ENCODE measurements at places on chromosomes 6 and 20.

DNA sequence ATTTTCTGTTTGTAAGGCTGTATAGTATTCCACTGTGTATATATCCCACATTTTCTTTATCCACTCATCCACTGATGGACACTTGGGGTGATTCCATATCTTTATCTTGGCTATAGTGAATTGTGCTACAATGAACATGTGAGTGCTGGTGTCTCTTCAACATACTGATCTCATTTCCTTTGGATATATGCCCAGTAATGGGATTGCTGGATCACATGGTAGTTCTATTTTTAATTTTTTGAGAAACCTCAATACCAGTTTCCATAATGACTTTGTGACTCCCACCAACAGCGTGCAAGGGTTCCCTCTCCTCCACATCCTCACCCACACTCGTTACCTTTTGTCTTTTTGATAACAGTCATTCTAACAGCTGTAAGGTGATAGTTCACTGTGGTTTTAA is 166.0 kb downstream of the ARHGAP18 start:
- no peak for DNase-seq

GRCh38 chr6:131255434-131255833 is 120.2 kb downstream of the AKAP7 start:
- peak; percentile 8 for DNase-seq

DNA sequence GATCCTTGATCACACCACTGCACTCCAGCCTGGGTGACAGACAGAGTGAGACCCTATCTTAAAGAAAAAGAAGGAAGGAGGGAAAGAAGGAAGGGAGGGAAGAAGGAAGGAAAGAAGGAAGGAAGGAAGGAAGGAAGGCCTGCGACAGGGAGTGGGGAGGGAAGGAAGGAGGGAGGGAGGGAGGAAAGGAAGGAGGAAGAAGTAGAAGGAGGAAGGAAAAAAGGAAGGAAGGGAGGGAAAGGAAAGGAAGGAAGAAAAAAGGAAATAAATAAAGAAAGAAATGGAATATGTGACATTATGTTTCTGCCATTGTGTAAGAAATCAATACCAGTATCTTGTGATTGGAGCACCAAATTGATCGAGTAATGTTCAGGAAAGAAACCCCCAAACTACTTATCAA is 16.2 kb downstream of the PHACTR2 start:
- DNase-seq, result no peak

DNA sequence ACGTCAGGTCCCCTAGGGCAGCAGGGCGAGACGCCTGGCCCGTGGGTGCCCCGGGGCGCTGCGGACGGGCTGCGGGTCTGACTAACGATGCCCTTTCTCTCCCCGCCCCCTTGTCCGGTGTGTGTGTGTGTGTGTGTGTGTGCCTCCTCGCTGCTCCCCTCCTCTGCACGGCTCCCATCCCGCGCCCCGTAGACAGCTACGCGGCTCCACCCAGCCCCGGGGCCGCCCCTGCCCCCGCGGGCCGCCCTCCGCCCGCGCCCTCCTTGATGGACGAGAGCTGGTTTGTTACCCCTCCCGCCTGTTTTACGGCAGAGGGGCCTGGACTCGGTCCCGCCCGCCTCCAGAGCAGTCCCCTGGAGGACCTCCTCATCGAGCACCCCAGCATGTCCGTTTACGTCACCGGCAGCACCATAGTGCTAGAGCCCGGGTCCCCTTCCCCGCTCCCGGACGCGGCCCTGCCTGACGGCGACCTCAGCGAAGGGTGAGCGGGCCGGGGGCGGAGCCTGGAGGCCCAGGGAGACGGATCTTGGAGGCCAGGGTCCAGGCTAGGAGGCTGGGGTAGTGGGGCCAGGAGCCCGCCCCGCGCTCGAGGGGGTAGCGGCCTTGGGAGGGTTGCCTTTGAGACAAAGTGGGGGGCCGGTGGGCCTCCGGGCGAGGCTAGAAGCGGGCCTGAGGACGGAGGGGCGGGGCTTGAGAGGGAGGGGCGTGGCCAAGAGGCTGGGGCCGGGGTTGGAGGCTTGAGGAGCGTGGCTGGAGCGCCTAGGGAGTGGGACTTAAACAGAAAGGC is 5.1 kb downstream of the TP53INP2 start:
- DNase-seq, result peak; percentile 77

DNA sequence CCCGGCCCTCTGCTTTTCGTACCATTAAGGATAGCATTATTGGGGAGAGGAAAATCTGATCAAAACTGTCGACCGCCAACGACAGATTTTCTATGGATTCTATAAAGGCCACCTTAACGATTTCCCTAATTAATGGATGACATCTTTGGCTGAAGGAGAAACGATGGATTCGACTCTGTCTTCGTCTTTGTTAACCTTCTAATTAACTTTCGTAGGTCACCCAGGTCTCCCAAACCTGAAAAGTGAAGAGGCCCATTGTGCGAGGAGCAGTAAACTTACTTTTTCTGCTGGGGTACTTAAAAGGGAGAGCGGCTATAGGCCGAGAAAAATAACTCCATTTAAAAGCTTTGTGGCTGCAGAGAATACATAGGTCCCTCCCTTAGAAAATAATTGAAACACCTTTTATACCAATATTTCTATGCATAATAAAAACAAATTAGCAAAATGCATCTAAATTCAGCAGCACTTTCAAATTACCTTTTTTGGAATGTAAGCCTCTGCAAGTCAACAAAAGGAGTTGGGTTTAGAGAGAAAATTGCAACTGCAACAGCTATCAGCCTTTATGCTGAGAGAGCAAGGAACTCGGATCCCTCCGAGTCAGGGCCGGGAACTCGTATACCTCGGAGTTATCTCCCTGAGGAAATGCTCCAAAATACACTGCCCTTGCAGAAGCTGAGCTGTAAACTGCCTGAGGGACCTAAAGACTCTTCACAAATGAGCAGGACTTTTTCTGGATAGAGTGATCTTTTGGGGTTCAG is 31.4 kb upstream of the NR2E1 start:
- DNase-seq, result no peak

GRCh38 chr20:63085151-63085861 is 78.5 kb upstream of the BHLHE23 start:
- DNase-seq, result no peak

DNA sequence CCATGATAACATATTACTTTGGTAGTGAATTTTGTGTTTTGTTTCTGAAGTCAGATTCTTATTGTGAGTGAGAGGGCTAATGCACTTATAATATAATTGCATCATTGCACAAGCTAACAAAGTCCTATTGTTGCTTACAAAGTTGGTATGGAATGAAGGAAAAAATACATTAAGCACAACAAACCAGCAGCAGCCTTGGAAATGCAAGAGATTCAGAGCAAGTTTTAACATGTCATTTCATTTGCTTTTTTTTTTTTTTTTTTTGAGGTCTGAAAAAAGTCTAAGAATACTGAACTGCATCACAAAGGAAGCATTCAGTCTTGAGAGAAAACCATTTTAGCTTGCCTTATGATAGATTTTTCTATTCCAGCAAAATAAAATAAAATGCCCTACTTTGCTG is 57.6 kb downstream of the PLCB4 start:
- DNase-seq, result no peak

DNA sequence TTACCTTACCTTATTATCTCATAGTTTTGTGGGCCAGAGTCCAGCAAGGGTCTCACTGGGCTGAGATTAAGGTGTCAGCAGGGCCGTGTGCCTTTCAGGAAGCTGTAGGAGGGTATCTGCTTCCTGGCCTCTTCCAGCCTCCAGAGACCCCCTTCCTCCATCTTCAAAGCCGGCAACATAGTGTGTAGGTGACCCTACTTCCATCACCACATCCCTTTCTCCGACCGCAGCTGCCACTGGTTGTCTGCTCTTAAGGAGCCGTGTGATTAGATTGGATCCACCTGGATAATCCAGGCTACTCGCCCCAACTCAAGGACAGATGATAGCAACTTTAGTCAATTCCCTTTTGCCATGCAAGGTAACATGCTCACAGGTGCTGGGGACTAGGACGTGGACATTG is 91.2 kb downstream of the JPH2 start:
- no peak for DNase-seq

DNA sequence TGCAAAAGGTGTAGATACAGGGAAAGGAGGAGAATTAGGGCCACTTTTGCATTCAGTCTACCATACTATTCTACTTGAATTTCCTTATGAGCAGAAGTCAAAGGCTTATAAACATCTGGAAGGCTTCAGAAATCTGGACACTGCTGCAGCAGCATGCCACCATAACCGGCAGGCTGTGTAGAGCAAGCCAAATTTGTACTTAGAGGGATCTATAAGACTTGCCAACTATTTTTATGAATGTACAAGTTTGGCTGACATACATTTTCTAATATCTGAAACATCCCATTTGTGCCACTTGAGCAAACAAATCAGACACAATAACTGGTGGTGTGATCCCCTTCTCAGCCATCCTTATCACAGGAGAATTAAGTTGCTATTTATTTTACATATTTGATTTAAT is 14.0 kb upstream of the PLCB1 start:
- no peak for DNase-seq

DNA sequence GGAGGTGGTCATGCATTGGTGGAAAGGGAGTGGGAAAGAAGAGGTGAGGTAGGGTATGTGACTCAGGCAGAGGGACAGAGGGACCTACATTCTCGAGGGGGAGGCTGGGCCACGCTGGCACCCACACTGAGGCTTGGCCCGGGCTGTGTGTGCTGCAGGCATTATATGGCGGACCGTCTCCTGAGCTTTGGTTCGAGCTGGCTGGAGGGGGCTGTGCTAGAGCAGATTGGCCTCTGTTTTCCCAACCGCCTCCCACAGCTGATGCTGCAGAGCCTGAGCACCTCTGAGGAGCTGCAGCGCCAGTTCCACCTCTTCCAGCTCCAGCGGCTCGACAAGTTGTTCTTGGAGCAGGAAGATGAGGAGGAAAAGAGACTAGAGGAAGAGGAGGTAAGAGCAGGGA is 23.4 kb downstream of the DNPH1 start:
- DNase-seq, result no peak

DNA sequence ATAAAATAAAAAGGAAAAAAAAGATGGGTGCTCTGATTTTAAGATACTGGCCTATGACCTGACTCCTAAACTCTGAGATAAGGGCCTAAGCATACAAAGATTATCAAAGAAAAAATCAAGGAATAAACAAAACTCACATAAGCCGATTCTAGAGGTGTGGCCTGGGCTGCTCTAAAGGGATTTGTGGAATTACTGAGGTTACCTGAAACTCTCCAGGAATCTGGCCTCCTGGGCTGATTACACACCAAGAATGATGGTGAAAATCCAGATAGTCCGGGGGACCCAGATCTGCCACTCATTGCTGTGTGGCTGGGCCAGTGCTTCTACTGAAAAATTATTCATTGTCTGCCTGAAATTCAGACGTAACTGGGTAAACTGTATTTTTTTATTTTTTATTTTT is 122.7 kb upstream of the RNF24 start:
- no peak for DNase-seq

GRCh38 chr20:45450097-45450818 is 19.3 kb upstream of the WFDC2 start:
- DNase-seq, result no peak

DNA sequence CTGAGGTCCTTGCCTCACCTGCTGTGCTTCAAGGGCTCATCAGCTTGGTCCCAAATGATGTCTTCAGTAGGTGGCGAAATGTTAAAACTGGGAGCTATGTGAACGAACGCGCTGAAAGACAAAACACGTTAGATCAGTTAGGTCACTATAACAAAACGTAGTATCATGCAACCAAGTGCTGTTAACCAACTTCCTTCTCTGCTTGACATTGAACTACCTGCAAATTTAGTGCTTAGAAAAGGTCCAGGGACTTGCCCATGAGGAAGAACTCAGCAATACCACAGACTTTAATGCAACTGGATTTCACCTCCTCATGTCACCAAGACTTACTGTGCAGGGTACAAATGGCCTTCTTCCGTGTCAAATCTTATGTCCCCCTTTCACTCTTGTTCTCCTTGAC is 24.8 kb downstream of the BACH2 start:
- DNase-seq, result no peak

DNA sequence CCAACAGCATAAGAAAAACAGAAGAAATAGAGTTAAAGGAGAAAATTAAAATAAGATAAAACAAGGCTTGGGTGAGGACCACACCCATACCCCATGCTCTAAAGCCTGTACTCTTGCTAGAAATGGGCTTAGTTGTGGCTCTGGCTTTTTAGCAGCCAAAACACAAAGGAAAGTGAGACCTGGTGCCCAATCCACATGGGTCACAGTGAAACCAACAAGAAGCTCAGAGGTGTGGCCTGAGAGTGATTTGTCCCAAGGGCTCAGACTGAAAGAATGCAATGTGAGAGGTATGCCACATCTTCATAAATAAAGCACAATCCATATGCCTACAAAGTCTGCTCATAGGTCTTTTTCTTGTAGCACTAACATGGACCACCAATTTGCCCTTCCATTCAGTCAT is 21.1 kb downstream of the HM13 start:
- no peak for DNase-seq

- DNase-seq, result no peak
These were observed 31.9 kb upstream of the SYNCRIP start for GRCh38 chr6:85674604-85675003.

DNA sequence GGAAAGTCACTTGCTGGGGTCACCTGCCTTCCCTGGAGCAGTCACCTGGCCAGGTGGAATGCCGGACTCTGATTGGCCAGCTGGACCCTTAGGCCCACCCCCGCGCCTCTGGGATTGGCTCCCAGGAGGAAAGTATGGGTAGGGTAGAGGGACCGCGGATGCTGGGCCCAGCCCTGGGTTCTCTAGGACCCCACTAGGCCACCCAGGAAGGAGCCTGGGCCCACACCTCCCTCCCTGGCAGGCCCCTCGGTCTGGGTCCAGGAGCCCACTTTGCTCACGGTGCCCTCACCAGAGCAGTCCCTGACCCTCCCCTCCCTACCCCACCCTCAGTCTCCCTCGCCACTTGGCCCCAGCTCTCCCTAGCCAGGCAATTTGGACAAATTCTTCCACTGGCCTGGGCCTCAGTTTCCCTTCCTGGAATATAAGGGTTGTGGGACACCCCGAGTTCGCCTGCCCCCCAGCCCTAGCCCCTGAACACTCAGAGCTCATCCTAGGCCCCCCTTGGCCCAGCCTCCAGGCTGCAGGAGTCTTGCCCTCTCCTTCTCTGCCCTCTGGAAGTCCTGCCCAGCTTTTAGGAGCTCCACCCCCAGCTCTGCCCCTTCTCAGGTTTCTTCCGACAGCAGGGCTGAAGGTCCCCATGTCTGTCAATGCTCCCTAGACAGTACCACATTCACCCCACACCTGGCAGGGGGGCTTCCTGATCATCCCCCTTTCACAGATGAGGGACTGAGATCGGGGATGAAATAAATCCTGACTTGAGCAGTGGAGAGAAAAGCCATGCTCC is 299.6 kb downstream of the TAF4 start:
- DNase-seq, result no peak

All from T-cell (primary cell).